ENCODE measurements at places on chromosomes 12 and 14.

DNA sequence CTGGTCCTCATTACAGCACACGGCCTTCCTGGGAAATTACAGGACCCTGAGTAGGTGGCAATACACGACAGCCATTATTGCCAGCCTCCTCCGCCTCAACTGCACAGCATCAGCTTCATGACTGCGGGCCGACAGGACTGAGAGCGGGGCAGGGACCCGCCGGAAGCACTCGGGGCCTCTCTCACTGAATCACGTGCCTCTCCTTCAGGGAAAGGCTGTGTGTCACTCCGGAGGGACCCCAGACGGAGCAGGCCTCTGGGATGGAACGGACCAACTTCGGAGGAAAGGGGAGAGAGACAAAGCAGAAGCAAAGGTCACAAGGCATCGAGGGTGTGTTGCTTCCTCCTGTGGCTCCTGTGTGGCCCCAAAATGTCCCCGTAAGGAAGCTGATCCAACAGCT lies 90.0 kb downstream of the RNF34 start:
- DNase-seq: no peak

- DNase-seq: no peak
These were observed 16.5 kb upstream of the RIMKLB start for GRCh38 chr12:8681129-8681884.

- no peak for DNase-seq
These were observed 1153.0 kb upstream of the TMEM132C start for GRCh38 chr12:127113945-127114344.

DNA sequence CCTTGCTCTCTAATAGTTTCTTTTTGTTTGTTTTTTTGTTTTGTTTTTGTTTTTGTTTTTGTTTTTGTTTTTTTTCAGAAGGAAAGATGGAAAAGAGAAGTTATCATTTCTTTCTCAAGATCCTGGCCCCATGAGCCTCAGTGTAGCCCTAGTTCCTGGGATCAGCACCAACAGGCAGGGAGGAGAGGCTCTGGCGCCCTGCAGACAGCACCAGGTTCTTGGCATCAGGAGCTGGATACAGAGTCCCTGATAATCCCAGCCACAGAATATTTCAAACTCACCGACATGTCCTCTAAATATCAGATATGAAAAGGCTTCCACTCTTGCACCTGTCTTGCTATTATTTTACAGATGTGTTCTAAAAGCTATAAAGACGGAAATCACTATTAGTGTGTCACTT lies 52.7 kb downstream of the FOXN3 start:
- DNase-seq: no peak

DNA sequence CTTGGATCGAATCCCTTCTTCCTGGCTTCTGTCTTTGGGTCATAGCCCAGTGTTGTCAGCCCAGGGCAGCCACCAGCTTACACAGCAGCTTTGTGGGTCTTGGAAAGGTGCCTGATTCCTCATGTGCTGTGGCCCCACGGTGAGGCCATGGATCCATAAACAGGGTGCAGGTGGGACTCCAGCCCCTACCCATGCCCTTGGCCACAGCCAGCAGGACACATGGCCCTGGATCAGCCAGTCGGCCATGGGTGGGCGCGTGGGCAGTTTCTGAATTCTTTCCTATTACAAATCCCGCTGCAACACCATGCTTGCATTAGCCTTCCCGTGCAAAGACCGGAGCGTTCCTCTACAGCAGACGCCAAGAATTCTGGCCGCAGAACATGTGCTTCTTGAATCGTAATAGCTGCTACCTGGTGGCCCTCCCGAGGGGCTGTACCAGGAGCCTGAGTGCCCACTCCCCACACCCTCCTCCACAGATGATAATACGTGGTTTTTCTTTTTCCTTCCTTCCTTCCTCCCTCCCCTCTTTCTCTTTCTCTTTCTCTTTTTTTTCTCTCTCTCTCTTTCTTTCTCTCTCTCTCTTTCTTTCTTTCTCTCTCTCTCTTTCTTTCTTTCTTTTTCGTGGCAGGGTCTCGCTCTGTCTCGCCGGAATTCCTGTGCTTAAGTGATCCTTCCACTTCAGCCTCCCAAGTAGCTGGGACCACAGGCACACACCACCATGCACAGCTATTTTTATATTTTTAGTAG lies 2.9 kb upstream of the MMP17 start:
- DNase-seq: no peak

- DNase-seq: no peak
These were observed 27.3 kb downstream of the PTPRB start for GRCh38 chr12:70609739-70610491.

- DNase-seq: no peak
These were observed 8.7 kb downstream of the ZCCHC8 start for GRCh38 chr12:122491991-122492390.

- no peak for DNase-seq
These were observed 9.3 kb upstream of the ITGA5 start for GRCh38 chr12:54428050-54429013.

DNA sequence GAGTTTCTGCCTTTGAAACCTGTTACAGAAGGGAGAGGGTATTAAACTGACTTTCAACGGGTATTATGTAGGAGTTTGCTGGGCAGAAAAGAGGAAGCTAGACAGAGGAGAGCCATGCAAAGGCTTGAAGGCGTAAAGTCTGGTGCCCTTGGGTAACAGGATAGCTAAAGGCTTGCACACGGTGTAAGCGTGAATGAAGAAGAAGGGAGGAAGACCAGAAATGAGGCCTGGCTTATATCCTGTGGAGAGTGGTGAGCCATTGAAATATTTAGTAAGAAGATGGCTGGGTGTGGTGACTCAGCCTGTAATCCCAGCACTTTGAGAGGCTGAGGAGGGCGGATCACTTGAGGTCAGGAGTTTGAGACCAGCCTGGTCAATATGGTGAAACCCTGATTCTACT lies 22.6 kb downstream of the SUDS3 start:
- DNase-seq: no peak

DNA sequence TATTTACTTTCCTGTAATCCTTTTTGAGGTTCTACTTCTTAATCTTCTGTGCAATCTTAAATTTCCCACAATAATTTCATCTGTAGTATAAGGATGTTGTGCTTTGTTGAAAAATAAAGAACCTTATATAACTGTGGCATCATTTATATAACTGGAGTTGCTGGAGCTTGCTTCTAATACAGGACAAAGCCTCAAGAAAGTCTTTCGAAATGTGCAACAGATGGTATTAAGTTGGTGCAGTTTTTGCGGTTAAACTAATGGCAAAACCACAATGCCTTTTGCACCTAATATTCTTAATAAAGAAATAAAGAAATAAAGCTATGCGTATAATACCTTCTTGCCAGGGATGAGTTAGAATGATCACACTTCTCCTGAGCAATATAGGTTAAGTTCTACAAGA lies 180.0 kb downstream of the KITLG start:
- no peak for DNase-seq

GRCh38 chr14:104561124-104561557 lies 18.4 kb upstream of the C14orf180 start:
- DNase-seq: no peak

Data from omental fat pad (tissue), 4 donors.